ENCODE measurements at places on chromosomes 12 and 14. TPM values are rescaled to one million over a fixed set of nuclear protein-coding genes. Genes with fewer than 3 reads are reported as not detected.
A peak's percentile ranks its signal among the peaks of the same experiment; 100 is the strongest.

The MGST1 gene
- 48.0 TPM for total RNA-seq

The DIO3 gene
- 24.7 TPM for total RNA-seq

The C12orf54 gene
- total RNA-seq: 1.3 TPM

The CMTM5 gene
- total RNA-seq: not detected

The OR6J1 gene
- total RNA-seq: not detected

DNA sequence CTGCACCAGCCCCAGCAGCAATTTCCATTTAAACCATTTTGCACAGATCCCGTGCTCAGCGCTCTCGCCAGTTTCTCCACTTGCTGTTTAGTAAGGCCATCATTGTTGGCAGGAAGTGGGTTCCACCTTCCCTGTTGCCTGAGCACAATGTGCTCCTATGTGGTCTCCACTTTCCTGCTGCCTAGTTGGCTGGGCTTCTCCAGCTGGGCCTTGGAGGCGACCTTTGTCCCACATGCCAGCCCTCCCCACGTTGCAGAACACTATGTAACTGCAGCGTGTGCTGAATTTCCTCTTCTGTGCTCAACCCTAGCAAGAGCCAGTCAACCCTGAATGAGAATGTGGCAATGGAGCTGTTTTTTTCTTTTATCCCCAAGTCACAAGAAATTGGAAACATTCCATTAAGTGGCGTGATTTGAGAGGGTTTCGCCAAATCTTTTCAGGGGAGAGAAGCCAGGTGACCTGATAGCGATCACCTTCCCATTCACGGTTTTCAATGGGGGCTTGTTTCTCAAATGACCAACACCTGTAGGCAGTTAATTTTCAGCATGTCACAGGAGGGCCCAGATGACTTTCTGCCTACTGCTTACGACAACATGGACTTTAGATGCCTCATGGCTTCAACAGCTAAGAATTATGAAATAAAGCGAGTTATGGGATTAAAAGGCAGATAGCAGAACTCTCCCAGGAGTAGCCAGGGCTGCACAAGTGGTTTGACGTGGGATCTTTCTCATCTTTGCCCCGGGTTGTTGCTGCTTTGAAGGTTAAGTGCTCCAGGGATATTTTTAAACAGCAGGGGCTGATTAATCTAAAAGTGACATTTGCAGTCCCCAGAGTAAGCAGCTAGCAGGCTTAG, at the start of gene ACACB:
ACACB (plus strand) TSS at position 830 of the 853 bp plus-strand sequence. CDS start 22,819 bp downstream, outside the sequence.
- H3K36me3 ChIP-seq: no peaks in the 10 kb centered on the region
- DNase-seq: no peak
- H3K27ac ChIP-seq: no peak within 1 kb of the TSS
- no peak within 1 kb of the TSS for H3K4me3 ChIP-seq
- H3K4me1 ChIP-seq: peaks cover 17% of the 10 kb centered on the region

- DNase-seq: no peak
- no peaks in the 10 kb centered on the region for H3K36me3 ChIP-seq
- peaks cover 3% of the 10 kb centered on the region for H3K4me1 ChIP-seq
- H3K4me3 ChIP-seq: no peak overlapping the region
Measured at GRCh38 chr14:102799684-102800562, 22.7 kb downstream of the TRAF3 start.

- no peaks in the 10 kb centered on the region for H3K36me3 ChIP-seq
- no peaks in the 10 kb centered on the region for H3K27me3 ChIP-seq
- H3K27ac ChIP-seq: peak overlapping the region; percentile 58
- no peak overlapping the region for H3K4me3 ChIP-seq
- DNase-seq: no peak
- peaks cover 14% of the 10 kb centered on the region for H3K4me1 ChIP-seq
Measured at GRCh38 chr12:93683410-93683809, 6.2 kb downstream of the CRADD start.

DNA sequence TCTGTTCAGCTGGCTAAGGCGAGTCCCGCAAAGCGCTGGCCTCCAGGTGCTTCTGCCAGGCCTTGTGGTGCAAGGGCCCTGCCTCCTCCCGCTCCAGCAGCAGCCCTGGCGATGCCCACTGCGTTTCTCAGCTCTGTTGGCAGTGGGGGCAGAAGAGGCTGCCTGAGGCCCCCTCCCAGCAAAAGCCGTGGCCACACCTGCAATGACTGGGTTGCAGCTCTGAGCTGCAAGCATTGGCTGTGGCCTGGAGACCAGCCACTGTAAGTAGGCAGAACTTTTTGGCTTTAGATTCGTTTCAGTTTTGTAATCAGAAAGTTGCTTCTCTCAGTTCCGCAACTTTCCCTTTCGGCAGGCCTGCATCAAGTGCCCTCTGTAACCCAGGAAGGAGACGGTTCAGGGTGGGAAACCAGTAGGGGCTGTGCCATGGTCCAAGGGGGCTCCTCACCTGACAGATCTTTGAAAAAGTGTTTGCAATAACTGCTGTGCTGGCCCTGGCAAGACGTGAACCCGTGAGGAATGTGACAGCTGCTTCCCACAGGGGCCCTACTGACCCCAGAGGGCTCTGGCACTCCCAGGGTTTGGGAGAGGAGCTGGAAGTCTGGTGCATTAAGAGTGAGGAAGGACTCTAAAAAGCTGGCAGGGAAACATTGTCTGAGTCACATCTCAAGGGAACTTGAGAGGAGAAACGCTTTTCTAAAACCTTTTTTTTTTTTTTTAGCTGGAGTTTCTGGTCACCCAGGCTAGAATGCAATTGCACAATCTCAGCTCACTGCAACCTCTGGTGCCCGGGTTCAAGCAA, 54.5 kb upstream of the MAX start:
- peak; percentile 57 for DNase-seq
- no peak overlapping the region for H3K27ac ChIP-seq
- H3K4me3 ChIP-seq: no peak overlapping the region
- no peaks in the 10 kb centered on the region for H3K27me3 ChIP-seq

DNA sequence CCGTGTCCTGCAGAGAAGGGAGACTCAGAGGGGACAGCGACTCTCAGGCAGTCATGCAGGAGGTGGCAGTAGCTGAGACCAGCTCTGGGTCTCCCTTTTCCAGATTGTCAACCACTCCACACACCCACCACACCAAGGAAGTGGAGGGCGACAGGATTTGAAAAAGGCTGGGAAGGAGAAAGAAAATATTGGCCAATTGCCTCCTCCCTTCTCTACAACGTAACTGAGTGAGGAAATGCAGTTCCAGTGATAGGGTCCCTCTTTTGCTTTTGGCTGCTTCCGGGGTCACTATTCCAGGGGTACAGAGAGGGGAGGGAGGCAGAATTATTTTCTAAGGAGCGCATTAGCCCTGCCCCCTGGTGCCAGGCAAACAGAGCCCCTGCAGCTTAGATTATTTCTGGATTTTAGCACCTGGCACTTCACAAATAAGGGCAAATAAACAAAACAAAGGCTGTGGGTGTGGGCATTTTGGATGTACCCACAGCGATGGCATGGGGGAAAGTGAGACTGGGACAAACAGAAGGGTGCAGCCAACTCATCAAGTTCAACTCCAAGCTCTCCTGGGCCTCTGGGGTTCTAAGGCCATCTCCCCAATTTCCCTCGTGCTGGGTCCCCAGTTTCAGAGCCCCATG, 20.4 kb downstream of the ASB2 start:
- no peak overlapping the region for H3K27ac ChIP-seq
- no peak overlapping the region for H3K4me3 ChIP-seq
- no peaks in the 10 kb centered on the region for H3K4me1 ChIP-seq
- no peaks in the 10 kb centered on the region for H3K36me3 ChIP-seq

DNA sequence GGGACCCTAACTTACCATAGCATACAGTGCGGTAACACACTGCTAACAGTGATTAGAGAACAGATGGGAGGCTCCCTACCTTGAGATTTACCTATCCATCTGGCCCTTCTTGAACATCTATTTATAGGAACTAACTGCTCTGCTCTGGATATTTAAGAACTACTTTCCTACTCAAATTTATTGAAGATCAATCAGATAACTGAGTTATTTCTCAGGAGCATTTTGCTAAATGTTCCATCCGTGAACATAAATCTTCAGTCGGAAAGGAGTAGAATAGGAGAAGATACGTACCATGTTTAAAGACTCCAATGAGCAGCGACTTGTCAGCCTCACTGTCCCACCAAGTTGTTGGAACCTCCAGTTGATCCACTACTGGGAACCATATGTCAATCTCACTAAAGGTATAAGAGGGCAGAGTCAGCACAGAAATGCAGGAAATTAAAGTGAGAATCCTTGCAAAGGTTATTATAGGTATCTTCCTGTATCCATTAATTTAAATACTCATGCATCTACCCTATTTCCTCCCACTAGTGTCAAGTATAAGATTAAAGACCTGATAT, 15.6 kb upstream of the SUPT16H start:
- no peak overlapping the region for H3K27ac ChIP-seq
- H3K27me3 ChIP-seq: no peaks in the 10 kb centered on the region

DNA sequence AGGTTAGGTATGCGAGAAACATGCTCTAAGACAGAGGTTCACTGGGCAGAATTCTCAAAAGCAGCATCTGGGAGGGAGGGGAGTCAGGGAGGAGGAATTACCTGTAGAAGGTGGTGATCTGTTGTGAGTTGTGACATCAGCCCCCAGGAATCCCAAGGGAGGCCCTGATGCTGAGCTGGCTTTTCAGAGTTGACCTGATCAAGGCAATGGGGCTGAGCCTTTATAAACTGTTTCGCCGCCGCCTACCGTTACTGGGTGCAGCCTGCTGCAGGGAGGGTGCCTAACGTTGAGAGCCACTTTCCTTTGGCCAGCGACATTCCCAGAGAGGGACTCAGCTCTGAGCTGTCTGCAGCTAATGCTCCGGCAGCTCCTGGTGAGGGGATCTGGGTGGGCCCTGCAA, 257.9 kb upstream of the TMEM132C start:
- H3K4me1 ChIP-seq: no peaks in the 10 kb centered on the region
- DNase-seq: no peak
- no peak overlapping the region for H3K4me3 ChIP-seq
- H3K36me3 ChIP-seq: no peaks in the 10 kb centered on the region
- no peaks in the 10 kb centered on the region for H3K27me3 ChIP-seq

DNA sequence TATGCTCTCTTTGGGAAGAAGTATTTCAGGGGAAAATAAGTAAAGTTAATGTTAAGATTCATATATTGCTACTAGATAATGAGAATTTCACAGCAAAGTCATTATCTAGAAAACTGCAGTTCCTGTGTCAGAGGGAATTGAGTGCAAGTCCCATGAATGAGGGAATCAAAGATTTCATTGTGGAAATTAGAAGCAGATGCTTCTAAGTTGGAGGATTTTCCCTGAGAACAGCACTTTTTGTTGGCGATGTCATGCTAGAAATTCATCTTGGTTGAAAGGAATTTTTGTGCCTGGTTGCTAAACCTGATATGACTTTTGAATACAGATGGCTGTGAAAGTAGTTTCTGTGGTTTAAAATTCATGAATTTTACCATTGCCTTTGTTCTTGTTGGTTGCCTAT, 25.6 kb downstream of the FRMD6 start:
- no peaks in the 10 kb centered on the region for H3K27me3 ChIP-seq
- no peak overlapping the region for H3K4me3 ChIP-seq
- DNase-seq: no peak
- H3K27ac ChIP-seq: no peak overlapping the region

- H3K27ac ChIP-seq: no peak overlapping the region
- no peak for DNase-seq
- no peaks in the 10 kb centered on the region for H3K27me3 ChIP-seq
Measured at GRCh38 chr12:40435951-40436350, 211.2 kb downstream of the LRRK2 start.

GRCh38 chr12:96193725-96194575, at the start of gene ELK3:
ELK3 (plus strand) TSS chr12:96194375.
- H3K4me1 ChIP-seq: peaks cover 4% of the 10 kb centered on the region
- H3K4me3 ChIP-seq: peak within 1 kb of the TSS; percentile 91
- peak within 1 kb of the TSS; percentile 57 for H3K27ac ChIP-seq
- H3K36me3 ChIP-seq: no peaks in the 10 kb centered on the region
- DNase-seq: peak; percentile 62

- H3K36me3 ChIP-seq: no peaks in the 10 kb centered on the region
- no peak for DNase-seq
- H3K4me1 ChIP-seq: no peaks in the 10 kb centered on the region
- H3K27ac ChIP-seq: peak overlapping the region; percentile 11
- H3K27me3 ChIP-seq: no peaks in the 10 kb centered on the region
Measured at GRCh38 chr12:16606991-16607390, 1.0 kb upstream of the LMO3 start.

- no peak for DNase-seq
- H3K36me3 ChIP-seq: no peaks in the 10 kb centered on the region
- no peak overlapping the region for H3K27ac ChIP-seq
- no peaks in the 10 kb centered on the region for H3K27me3 ChIP-seq
- no peaks in the 10 kb centered on the region for H3K4me1 ChIP-seq
Measured at GRCh38 chr14:53286301-53286700, 133.2 kb upstream of the DDHD1 start.

GRCh38 chr12:109768901-109769670, 55.5 kb downstream of the FAM222A start:
- no peaks in the 10 kb centered on the region for H3K27me3 ChIP-seq
- H3K4me1 ChIP-seq: peaks cover 18% of the 10 kb centered on the region
- no peak overlapping the region for H3K27ac ChIP-seq

- H3K36me3 ChIP-seq: no peaks in the 10 kb centered on the region
- no peak overlapping the region for H3K27ac ChIP-seq
- H3K4me3 ChIP-seq: no peak overlapping the region
- DNase-seq: no peak
Measured at GRCh38 chr12:112971248-112971647, 7.1 kb upstream of the OAS2 start.

DNA sequence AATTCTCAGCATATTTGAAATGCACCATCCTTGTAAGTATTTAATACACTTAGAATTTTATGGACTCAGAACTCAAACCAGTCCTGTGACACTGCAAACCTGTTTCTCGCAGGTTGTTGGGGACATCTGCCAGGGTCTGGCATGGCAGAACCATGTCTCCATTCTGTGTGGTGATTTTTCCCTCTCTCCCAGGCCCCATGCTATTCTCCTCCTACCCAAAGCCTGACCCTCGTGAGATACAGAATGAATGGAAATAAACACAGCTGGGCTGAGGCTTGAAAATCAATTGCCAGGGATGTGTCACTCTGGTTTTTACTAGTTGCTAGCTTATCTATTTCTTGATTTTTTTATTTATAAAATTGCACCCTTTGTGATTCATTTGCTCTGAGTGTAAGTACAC, 19.8 kb downstream of the TPH2 start:
- H3K27ac ChIP-seq: no peak overlapping the region
- H3K4me3 ChIP-seq: no peak overlapping the region
- no peaks in the 10 kb centered on the region for H3K36me3 ChIP-seq
- no peaks in the 10 kb centered on the region for H3K27me3 ChIP-seq

GRCh38 chr12:93186131-93186530, 191.6 kb upstream of the NUDT4 start:
- H3K27me3 ChIP-seq: no peaks in the 10 kb centered on the region
- peaks cover 5% of the 10 kb centered on the region for H3K4me1 ChIP-seq
- H3K4me3 ChIP-seq: no peak overlapping the region
- no peak for DNase-seq

DNA sequence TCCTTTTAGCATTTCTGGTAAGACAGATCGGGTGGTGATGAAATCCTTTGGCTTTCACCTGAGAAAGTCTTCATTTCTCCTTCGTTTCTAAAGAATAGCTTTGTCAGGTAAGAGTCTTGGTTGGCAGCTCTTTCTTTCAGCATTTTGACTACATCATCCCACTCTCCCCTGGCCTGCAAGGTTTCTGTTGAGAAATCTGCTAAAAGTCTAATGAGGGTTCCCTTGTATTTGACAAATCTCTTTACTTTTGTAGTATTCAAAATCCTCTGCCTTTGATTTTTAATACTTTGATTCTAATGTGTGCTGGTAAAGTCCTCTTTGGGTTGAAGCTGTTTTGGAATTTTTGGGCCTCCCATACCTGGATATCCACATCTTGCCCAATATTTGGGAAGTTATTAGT, 120.2 kb downstream of the PAX9 start:
- H3K4me1 ChIP-seq: no peaks in the 10 kb centered on the region
- DNase-seq: no peak
- H3K27ac ChIP-seq: no peak overlapping the region
- no peaks in the 10 kb centered on the region for H3K36me3 ChIP-seq
- H3K27me3 ChIP-seq: no peaks in the 10 kb centered on the region

- no peak overlapping the region for H3K27ac ChIP-seq
- no peaks in the 10 kb centered on the region for H3K36me3 ChIP-seq
- no peak overlapping the region for H3K4me3 ChIP-seq
- no peaks in the 10 kb centered on the region for H3K27me3 ChIP-seq
- DNase-seq: no peak
Measured at GRCh38 chr12:32450768-32451167, 51.4 kb downstream of the FGD4 start.

Data from ovary (tissue), 10 donors.